ENCODE measurements at places on chromosomes 6 and 20. TPM values are rescaled to one million over a fixed set of nuclear protein-coding genes. Genes with fewer than 3 reads are reported as not detected.

- DNase-seq: no peak
Observed at GRCh38 chr6:68718385-68719073, 83.4 kb downstream of the ADGRB3 start.

DNA sequence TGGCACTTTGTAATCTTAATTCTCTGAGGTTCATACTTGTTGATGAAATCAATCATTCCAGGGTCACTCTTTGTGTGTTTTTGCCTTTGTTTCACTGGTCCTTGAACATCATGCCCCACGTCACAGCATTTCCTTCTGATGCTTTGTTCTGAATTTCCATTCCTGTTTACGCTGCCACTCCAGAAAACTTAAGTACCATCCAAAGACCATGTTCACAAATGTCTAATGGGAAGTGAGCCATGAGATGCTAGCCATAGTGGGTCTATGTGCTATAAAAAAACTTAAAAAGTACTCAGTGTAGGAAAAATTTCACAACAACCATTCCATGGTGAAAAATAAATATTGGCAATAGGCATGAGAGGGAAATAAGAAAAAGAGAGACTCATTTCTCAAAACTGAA lies 232.0 kb downstream of the IBTK start:
- no peak for DNase-seq

- no peak for DNase-seq
Observed at GRCh38 chr6:129454488-129454887, 255.5 kb downstream of the ARHGAP18 start.

The NRN1 gene
- polyA plus RNA-seq: 3.5 TPM

DNA sequence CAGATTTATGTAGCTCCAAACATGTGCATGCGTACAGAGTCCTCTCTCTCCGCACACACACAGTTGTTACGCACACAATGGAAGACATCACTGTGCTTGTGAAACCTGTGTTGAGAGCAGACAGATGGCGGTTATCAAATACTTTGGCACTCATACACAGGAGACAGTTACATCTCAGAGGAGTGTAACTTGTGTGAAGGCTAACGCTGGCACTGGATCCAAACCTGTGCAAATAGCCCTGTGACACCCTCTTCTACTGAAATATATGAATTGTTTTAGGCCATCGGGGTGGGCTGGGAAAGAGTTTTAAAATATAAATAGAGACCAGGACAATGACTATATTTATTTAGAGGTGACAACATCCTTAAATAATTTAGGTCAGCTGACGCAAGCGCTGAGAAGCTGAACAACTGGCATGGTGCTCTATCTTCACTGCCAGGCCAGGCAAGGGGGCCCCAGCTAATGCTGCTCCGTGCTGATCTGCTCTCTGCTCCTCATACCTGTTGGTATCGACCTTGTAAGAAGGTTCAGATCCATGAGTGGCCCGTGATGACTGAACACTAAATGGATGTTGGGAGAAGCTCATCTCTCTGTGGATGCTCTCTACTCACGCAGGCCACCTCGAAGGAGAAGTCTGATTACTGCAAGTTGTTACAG lies 69.4 kb downstream of the FOXC1 start:
- DNase-seq: no peak

GRCh38 chr6:169933839-169934698 lies 182.6 kb downstream of the ERMARD start:
- DNase-seq: no peak

The SYNE1 gene
- 102 TPM for polyA plus RNA-seq

DNA sequence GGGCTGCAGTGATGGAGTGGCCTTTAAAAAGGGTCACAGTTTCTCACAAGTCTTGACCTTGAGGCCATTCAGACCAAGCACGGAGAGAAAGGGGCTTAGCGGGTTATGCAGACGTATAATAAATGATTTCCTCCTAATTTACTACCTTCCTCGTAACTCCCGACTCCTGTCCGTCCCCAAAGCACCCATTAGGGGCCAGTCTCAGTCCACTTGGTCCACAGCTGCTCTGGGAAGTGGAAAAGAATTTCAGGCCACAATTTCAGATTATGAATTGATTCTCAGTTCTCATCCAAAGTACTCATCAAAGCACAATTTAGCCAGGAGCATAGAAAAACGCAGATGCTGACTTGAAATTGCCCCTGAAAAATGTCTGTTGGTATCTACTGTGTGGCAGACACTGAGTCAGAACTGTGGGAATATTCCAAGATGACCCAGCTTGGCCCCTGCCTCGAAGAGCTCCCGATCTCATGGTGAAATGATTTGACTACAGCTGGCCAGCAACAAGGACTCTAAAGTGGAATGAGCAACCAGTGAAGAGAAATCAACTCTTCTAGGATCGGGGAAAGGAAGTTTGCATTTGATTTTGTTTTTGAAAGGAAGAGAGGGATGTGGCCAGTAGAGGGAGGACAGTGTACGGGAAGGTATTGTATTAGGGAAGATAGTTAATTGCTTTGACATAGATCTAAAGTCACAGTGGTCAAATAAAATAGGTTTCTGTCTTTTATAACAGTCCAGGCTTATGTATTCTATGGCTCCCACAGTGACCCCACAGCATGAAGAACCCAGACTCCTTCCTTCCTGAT lies 15.2 kb upstream of the STK35 start:
- DNase-seq: no peak

The MATN4 gene
- 0.19 TPM for polyA plus RNA-seq

The L3MBTL1 gene
- polyA plus RNA-seq: 33.2 TPM

GRCh38 chr20:20407891-20408805 lies 40.2 kb downstream of the INSM1 start:
- no peak for DNase-seq
